ENCODE measurements at places on chromosomes 4 and X. TPM values are rescaled to one million over a fixed set of nuclear protein-coding genes. Genes with fewer than 3 reads are reported as not detected.

THOC2 gene
- total RNA-seq, result 49.9 TPM

DNA sequence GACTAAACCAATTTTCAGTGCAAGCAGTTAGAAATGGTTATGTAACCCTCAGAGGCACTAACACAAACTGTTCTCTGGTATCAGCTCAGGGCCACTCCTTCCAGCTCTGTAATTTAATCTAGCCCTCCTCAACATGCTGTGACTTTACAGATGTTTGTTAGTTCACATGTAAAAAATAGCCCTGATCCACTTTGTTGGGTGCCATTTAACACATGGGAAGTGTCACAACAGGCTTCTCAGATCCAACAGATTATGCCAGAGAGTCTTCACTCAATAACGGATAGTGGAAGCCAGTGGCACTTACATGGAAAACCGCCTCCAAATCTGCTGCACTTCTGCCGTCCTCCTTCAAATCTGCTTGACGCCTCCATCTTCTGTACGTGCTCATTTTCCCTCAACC is 51.6 kb downstream of the ATP8A1 start:
- H3K27me3 ChIP-seq, result no peaks in the 10 kb centered on the region
- no peaks in the 10 kb centered on the region for H3K4me1 ChIP-seq
- no peak for DNase-seq
- H3K27ac ChIP-seq, result no peak overlapping the region
- H3K36me3 ChIP-seq, result no peaks in the 10 kb centered on the region

HNRNPD gene
- 180 TPM for total RNA-seq

PPP1R3F gene
- 5.0 TPM for total RNA-seq

DNA sequence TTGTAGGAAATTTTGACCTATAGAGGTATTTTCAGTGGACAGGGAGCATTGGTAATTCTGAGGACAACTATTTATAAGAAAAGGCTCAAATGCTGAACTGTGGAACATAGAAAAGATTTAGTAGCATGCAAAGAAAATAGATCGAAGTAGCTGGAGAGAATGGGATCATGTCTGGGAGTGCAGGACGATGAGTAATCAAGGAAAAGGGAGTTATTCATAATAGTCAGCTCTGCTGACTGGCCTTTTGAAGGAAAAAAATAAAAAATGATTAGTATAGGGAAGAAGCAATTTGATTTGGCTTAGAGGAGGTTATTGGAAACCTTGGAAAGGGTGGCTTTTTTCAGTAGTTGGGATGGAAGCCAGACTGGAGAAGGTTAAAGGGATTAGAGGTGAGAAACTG is 22.9 kb upstream of the ANK2 start:
- H3K27ac ChIP-seq, result no peak overlapping the region
- H3K27me3 ChIP-seq, result no peaks in the 10 kb centered on the region
- H3K4me1 ChIP-seq, result no peaks in the 10 kb centered on the region
- H3K36me3 ChIP-seq, result no peaks in the 10 kb centered on the region
- H3K4me3 ChIP-seq, result no peak overlapping the region

XAGE1A gene
- not detected for total RNA-seq

TSPAN7 gene
- not detected for total RNA-seq

ANKRD50 gene
- 17.5 TPM for total RNA-seq

DNA sequence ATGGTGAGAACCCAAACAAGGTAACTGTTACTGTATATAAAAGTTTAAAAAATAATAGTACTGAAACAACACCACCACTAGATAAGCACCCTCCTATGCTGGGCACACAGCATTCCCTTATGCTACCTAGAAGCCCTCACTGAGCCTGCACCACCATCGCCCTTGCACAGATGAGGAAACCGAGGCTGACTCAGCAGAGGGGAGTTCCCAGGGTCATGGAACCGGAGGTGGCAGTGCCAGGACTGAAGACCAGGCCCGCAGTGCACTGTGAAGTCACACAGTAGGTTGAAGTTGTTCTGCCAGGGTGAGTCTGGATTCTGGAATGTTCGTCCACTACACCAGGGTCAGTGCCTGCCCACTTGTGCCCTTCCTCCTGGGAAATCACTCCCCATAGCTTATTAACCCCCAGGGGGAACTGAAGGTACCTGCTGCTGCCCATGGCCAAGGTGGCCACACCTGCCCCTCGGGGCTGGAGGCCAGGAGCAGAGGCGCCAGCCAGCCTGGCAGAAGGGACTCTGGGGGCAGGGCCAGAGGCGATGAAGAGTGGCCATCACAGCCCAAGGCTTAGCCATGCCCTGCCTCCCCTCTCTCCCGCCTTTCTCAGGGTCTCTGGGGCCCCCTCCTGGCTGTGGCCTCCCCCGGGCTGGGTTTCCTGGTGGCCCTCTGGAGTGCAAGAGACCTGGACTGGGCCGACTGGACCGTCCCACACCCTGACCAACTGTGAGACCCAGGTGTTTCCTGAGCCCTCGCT is 15.1 kb upstream of the ABLIM2 start:
- DNase-seq, result no peak
- 0 out of 2 replicates have a peak, but pooled peaks cover under 1% of the 10 kb centered on the region for H3K36me3 ChIP-seq
- peaks cover 41% of the 10 kb centered on the region for H3K27me3 ChIP-seq
- H3K27ac ChIP-seq, result no peak overlapping the region

- DNase-seq, result peak; percentile 39
- peaks cover 23% of the 10 kb centered on the region for H3K27me3 ChIP-seq
- no peaks in the 10 kb centered on the region for H3K36me3 ChIP-seq
- no peak overlapping the region for H3K4me3 ChIP-seq
Observed at GRCh38 chr4:84530871-84531270, 31.8 kb upstream of the NKX6-1 start.

- H3K27me3 ChIP-seq, result peaks cover 2% of the 10 kb centered on the region
- no peak for DNase-seq
- H3K27ac ChIP-seq, result no peak overlapping the region
Observed at GRCh38 chr4:48295116-48295515, 25.5 kb upstream of the TEC start.

- no peaks in the 10 kb centered on the region for H3K36me3 ChIP-seq
- no peak overlapping the region for H3K27ac ChIP-seq
- H3K4me1 ChIP-seq, result no peaks in the 10 kb centered on the region
- DNase-seq, result no peak
- H3K27me3 ChIP-seq, result no peaks in the 10 kb centered on the region
Observed at GRCh38 chr4:58551676-58552075, 1441.5 kb upstream of the IGFBP7 start.

GRCh38 chr4:106109929-106110328 is 206.1 kb downstream of the TBCK start:
- DNase-seq, result no peak
- peaks cover 75% of the 10 kb centered on the region for H3K36me3 ChIP-seq
- no peak overlapping the region for H3K27ac ChIP-seq
- H3K4me1 ChIP-seq, result no peaks in the 10 kb centered on the region
- no peak overlapping the region for H3K4me3 ChIP-seq
- no peaks in the 10 kb centered on the region for H3K27me3 ChIP-seq

DNA sequence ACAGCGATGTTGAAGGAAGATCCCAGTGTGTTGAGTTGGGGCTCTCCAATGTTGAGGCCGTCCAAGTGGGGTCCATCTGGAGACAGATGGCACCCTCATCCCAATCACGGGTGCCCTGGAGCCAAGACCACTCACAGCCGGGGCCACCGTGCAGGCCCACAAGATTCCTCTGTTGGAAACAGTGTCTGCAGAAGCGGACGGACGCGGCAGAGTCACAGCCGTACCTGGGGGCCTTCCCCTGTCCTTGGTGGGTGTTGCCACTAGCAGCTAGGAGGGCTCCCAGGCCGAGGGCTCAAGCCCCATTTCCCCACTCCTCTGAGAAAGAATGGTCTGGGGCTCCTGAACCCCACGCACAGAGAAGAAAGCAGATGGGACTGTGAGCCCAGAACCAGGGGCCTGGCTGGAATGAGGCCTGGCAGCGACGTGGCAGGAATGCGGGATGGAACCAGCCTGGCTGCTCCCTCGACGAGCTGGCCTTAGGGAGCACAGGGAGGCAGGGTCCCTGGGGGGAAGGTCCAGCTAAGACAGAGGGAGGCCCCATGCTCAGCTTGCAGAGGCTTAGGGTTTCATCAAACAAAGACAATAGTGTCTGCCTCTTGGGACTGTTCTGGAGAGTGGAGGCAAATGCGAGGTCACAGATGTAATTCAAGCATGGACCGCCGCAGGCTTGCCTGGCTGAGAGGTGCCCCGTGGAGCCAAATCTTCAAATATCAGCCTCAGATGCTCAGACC is 228.9 kb downstream of the AFAP1 start:
- H3K36me3 ChIP-seq, result no peaks in the 10 kb centered on the region
- peaks cover 24% of the 10 kb centered on the region for H3K27me3 ChIP-seq
- H3K4me1 ChIP-seq, result no peaks in the 10 kb centered on the region
- no peak overlapping the region for H3K27ac ChIP-seq

DNA sequence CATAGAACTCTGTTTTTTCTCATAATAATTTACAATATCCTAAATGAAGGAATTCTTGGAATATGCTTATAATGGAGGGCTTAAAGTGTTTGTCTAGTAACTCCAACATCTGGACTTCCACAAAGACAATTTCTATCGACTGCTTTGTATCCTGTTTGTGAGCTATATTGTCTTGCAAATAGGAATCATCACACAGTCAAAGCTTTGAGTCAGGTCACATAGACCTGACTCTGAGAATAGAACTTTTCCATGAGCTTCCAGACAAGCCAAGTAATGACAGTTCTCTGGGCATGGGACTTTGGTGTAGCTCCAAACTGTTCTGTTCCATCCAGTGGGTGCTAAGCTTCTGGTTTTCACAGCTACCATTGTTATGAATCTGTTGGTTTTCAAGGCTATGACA is 75.2 kb upstream of the GALNT7 start:
- no peak overlapping the region for H3K4me3 ChIP-seq
- H3K4me1 ChIP-seq, result no peaks in the 10 kb centered on the region
- H3K36me3 ChIP-seq, result no peaks in the 10 kb centered on the region
- no peaks in the 10 kb centered on the region for H3K27me3 ChIP-seq

GRCh38 chrX:97704881-97705280 is 821.2 kb downstream of the RPA4 start:
- H3K27ac ChIP-seq, result no peak overlapping the region
- no peaks in the 10 kb centered on the region for H3K36me3 ChIP-seq
- H3K4me1 ChIP-seq, result peaks cover 16% of the 10 kb centered on the region
- no peaks in the 10 kb centered on the region for H3K27me3 ChIP-seq
- H3K4me3 ChIP-seq, result no peak overlapping the region
- no peak for DNase-seq

GASK1B gene
- 2.9 TPM for total RNA-seq

DNA sequence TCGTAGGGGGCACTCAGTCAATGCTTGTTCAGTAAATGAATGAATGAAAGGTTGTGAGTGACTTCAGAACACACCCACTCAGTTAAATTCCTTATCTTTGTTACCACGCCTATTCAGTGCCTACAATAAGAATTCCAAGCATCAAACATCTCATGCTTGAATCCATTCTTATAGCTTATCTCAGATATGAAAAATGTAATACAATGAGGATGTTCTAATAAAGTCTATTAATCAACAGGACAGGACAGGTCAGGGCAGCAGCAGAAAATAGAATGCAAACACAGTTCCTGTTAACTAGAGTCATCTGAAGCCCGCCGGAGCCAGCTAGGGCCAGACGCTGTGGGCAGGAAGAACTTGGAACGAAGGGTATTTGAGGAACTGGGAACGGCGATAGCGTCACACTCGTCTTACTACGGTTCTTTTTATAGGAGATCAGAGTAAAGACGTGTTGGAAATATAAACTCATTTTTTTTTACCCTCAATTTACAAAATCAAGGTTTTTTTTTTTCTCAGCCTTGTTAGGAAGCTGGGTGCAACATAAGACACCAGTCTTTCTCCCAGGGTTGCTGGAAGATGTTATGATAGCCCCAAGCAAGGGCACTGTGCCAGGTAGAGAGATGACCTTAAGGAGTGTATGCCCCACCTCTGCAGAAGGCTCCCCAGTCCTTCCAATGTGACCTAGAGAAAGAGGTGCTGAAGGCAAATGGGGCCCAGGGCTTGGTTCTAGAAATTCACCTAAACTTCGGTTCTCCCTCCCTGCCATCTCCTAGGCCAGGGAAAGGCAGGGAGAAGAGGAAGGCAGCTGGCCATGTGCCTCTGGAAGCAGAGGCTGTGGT is 48.3 kb downstream of the SEL1L3 start:
- no peaks in the 10 kb centered on the region for H3K27me3 ChIP-seq
- H3K4me1 ChIP-seq, result peaks cover 80% of the 10 kb centered on the region
- H3K4me3 ChIP-seq, result peak overlapping the region; percentile 67

DNA sequence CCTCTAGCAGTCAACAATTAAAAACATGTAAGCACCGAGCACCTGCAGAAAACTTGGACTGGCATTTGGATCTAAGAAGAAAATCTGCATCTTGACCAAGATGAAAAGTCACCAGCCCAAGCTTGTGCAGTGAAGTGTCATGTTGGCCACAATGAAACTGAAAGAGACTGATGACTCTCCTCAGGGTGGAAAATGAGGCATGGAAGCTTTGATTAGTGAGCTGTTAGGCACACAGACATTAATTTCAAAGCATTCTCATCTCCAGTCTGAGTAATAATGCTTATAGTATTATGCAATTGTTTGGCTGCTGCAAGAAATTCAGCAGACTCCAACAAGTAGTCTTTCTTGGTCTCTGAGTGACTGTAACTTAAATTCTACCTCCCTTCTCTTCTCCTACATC is 150.1 kb downstream of the AR start:
- H3K4me1 ChIP-seq, result peaks cover 39% of the 10 kb centered on the region
- peak overlapping the region; percentile 33 for H3K27ac ChIP-seq
- H3K36me3 ChIP-seq, result peaks cover 10% of the 10 kb centered on the region
- no peak overlapping the region for H3K4me3 ChIP-seq

RNF128 gene
- total RNA-seq, result 0.07 TPM

DNA sequence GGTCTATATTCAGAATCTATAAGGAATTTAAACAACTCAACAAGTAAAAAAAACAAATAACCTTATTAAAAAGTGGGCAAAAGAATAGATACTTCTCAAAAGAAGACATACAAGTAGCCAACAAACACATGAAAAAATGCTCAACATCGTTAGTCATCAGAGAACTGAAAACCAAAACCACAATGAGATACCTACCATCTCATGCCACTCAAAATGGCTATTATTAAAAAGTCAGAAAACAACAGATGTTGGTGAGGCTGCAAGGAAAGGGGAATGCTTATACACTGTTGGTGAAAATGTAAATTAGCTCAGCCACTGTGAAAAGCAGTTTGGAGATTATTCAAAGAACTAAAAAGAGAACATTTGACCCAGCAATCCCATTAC is 201.6 kb downstream of the QDPR start:
- peak overlapping the region; percentile 87 for H3K27ac ChIP-seq
- peaks cover 68% of the 10 kb centered on the region for H3K4me1 ChIP-seq
- H3K36me3 ChIP-seq, result peaks cover 18% of the 10 kb centered on the region
- H3K27me3 ChIP-seq, result no peaks in the 10 kb centered on the region
- peak; percentile 75 for DNase-seq

SRPK3 gene
- total RNA-seq, result 0.18 TPM

DNA sequence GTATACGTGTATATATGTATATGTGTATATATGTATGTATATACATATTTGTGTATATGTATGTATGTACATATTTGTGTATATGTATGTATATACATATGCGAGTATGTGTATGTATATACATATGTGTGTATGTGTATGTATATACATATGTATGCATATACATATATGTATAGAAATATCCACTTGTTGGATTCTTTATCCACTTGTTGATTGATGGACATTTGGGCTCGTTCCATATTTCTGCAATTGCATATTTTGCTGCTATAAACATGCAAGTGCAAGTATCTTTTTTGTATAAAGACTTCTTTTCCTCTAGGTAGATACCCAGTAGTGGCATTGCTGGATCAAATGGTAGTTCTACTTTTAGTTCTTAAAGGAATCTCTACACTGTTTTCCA is 25.5 kb upstream of the NHSL2 start:
- no peak for DNase-seq
- no peak overlapping the region for H3K27ac ChIP-seq
- no peaks in the 10 kb centered on the region for H3K27me3 ChIP-seq
- no peak overlapping the region for H3K4me3 ChIP-seq
- H3K4me1 ChIP-seq, result no peaks in the 10 kb centered on the region
